DMS53 (cell line): ENCODE measurements at places on chromosomes 2 and 18.

DNA sequence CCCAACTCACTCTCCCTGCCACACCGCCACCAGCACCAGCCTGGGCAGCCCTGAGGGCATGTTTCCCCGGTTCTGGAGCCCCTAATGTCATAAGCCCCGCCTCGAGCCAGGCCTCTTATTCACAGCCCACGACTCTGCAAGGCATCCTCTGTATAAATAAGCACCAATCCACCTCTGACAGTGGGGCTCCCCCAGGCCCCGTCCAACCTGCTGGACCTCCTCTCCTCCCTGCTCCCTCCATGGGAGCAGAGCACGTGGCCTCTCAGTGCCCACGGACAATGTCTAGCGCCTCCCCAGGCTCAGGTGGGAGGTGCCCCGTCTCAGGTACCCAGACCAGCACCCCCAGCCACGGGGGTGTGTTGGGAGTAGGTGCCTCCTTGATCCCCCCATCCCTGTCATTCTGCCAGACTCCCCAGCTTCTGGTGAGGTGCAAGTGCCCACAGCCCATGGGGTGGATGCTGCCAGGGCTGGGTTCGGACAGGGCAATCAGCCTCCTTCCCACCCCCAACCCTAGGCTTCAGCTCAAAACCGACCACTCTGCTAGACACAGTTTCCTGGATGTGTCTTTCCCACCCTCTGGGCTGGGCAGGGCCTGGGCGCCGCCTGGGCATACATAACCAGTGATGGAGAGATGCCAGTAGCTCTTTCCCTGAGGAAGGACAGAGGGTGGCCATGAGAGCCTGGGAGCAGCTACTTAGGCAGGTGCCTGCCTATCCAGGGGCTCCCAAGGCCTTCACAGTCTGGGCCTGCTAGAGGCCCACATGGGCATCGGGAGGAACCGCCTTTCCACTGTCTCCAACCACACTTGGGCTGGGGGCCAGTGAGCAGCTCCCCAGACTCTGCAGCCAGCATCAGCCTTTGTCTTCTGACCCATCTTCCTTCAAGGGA lies 1.6 kb upstream of the ADRA2B start:
- peak; percentile 72 for DNase-seq

DNA sequence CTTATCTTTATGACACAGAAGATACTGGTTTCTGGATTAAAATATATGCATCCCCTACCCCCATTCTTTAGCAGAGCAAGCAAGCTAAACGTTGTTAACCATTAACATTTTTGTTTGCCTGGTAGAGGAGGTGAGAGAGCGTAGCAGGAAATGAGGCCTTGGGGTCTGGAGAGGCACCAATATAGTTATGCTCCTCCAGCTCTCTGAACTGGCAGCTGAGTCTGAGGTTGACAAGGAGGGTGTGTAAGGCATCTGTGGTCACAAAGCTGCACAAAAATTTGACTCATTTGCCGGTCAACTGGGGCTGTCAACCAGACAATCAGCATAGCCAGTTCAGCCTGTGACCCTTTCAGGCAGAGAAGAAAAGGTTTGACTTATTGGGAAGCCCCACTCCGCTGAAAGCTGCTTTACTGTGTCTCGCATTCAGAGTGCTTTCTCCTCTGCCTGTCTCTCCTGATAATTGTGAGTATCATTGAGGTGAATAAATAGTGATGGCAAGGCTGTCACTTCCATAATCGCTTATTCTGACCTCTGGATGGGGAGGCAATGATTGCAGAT lies 647.5 kb upstream of the SETBP1 start:
- peak; percentile 93 for DNase-seq

- DNase-seq, result no peak
Measured at GRCh38 chr2:175834477-175834876, 167.6 kb downstream of the LNPK start.

GRCh38 chr18:3449512-3450011 lies 410 bp upstream of the TGIF1 start:
- DNase-seq, result peak; percentile 96

GRCh38 chr2:185507719-185508118 lies 230.9 kb upstream of the FSIP2 start:
- no peak for DNase-seq

DNA sequence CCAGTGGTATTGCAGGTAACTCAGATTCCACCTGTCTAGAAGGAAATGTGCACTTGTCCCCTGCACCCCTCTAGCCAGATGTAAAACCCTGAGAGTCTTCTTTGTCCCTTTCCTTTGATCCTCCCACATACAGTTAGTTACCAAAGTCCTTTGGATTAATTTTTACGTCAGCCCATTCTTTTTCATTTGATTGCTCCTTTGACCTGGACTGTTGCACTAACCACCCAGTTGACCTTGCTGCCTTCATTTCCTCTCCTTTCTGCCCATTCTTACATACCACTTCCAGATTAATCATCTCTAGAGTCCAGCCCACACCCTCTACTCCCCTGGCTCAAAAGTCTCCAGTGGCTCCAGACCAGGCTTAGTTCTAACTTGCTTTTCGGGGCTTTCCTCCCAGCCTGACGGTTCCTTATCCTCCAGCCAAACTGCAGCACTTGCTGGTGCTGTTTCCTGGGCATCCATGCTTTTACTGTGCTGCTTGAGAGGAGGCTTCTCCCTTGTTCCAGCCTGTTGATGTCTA lies 99.3 kb downstream of the SPTBN1 start:
- DNase-seq, result no peak

GRCh38 chr2:196391149-196391479 lies 219.7 kb upstream of the STK17B start:
- no peak for DNase-seq

GRCh38 chr2:135664623-135665068 lies 77.0 kb upstream of the UBXN4 start:
- no peak for DNase-seq

DNA sequence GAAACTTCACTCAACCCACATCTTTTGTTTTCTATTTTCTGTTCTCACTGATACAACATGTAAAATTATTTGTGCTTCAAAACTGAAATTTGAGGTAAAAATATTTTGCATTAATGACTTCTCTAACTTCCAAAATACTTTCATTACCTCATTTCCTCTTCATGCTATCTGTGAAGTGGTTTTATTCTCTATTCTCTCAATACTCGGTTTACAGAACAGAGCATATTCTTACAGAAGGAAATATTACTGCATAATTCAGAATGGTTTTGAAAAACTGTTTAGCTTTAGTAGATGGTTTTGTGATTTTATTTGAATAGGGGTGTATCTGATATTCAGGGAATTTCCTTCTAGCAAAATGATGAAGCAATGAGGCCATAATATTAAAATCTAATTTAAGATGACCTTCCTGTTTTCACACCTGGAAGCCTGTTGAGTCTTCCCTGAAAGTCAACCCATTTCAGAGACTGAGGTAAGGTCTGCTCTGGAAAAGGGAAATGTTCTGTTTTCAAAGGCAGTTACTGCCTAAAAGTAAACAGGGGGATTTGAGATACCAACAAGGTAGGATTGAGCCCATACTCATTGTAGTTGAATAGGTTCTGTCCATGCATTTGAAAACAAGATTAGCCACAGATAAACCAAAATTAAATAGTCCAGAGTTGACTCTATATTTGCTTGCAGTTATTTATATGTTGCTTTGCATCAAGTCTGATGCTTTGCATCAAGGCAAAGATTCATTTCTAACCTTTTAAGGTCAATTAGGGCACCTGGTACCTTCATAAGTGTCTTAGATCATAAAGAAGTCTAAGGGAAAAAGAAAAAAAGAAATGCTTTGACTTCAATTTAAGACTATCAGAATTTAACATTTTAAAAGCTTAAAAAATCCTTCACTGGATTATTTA lies 50.8 kb upstream of the PEX13 start:
- no peak for DNase-seq

- DNase-seq, result no peak
Measured at GRCh38 chr2:239053801-239054503, 206.1 kb downstream of the TWIST2 start.

- DNase-seq, result no peak
Measured at GRCh38 chr2:229485857-229486256, 214.8 kb upstream of the PID1 start.

- no peak for DNase-seq
Measured at GRCh38 chr2:196314780-196315179, 143.4 kb upstream of the STK17B start.

DNA sequence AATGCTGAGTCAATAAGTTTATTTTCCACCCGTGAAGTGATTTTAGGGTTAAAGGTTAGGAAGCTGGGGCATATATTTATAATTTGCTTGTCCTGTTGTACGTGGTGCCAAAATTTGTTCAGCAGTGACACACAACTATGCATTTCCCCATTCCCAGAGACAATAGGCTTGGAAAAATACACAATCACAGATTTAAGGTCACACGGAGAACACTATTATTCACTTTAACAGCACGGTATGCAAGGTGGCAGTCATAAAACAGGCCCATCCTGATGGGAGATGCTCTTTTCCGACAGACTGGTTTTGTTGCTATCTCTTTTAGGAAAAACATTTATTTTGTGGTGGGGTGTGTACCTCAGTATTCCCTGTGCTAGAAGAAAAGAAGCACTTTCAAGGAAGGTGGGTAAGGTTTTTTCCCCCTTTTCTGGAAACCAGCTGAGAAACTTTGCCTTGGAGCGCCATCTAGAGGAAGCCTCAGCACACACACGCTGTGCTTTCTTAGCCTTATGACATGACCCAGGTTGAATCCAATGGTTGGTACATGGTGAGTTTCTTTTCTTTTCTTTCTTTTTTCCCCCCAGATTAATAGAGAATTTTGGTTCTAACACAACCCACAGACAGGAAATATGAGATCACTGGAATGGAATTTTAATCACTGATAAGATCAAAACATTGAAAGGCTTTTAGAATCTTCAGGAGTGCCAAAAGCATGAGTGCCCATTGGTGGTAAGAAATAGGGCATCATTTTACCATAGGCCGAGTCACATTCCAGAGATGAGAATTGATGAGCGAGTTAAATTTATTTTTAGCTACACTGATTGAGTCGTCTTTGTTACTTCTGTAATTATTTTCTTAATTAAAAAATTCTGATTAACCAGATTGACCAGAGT lies 332.1 kb downstream of the AGPS start:
- DNase-seq, result peak; percentile 78
